ENCODE measurements at places on chromosomes 6 and 20. TPM values are rescaled to one million over a fixed set of nuclear protein-coding genes. Genes with fewer than 3 reads are reported as not detected.

CRISP3 gene
- total RNA-seq, result not detected

SERPINB1 gene
- 55.1 TPM for total RNA-seq

WFDC10B gene
- not detected for total RNA-seq

HLA-C gene
- 1,135 TPM for total RNA-seq

RBM12 gene
- total RNA-seq, result 112 TPM

SIRPB2 gene
- total RNA-seq, result not detected

CNR1 gene
- not detected for total RNA-seq

RAMACL gene
- 0.29 TPM for total RNA-seq

KHDRBS2 gene
- not detected for total RNA-seq

BPI gene
- not detected for total RNA-seq

NFATC2 gene
- 53.5 TPM for total RNA-seq

DNA sequence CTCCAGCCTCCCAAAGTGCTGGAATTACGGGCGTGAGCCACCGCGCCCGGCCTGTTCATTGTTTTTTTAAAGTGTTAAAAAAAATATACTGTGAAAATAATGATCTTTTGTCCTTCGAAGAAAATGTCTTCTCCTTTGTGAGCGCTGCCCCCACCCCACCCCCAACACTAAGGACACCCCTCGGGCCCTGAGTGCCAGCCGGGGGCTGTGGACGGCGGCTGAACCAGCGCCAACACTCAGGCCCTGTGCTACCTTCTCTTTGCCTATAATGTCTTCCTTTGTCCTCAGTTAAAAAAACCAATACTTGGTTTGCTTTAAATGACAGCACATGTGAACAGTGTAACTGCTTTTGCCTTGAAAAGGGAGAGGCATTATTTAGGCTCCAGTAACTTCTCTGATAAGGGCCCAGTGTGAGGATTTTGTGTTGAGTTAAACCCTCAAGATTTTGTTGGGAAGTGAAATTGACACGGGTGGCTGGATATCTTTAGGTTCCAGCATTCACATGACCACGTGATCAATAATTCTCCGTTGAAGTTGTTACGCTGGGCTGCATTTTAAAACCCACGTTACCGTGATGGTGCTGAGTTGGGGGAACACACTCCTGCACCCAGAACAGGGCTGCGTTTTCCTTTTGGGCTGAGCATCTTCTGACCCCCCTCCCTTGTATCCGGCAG lies 9.5 kb upstream of the ADRM1 start:
- H3K27ac ChIP-seq, result no peak overlapping the region
- no peak overlapping the region for H3K4me3 ChIP-seq
- peaks cover 12% of the 10 kb centered on the region for H3K36me3 ChIP-seq
- peaks cover 3% of the 10 kb centered on the region for H3K4me1 ChIP-seq

DNA sequence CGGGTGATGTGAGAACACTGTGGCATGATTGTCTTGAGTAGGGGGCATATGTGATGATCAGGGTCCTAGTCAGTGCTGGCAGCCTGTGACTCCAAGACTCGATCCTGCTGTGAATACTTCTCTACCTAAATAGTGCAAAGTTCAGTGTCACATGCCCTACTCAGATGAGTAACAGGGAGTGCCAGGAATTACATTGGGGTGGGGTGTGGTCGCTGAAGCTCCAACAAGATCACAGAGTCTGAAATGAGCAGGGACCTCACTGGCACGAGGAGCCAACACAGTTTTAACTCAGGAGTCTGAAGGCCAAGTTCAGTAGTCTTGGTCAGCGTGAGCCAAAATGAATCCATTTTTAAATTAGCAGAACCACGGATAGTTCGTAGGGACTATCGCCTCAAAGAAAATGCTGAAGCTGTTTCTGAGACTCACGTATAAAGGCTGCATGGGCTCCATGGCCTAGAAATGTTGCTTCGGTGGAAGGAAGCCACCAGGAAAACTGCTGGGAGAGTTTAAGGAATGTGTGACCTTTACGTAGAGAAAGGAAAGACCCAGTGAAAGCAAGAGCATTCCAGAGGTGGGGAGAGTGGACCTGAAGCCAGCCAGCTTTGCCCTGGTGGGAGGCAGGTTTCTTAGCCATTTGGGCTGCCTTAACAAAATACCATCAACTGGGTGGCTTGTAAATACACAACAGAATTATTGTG lies 72.2 kb downstream of the RPP40 start:
- no peak overlapping the region for H3K27ac ChIP-seq
- no peak overlapping the region for H3K4me3 ChIP-seq
- H3K27me3 ChIP-seq, result no peaks in the 10 kb centered on the region
- H3K4me1 ChIP-seq, result peaks cover 64% of the 10 kb centered on the region
- DNase-seq, result no peak

- H3K27me3 ChIP-seq, result no peaks in the 10 kb centered on the region
- no peaks in the 10 kb centered on the region for H3K36me3 ChIP-seq
- H3K27ac ChIP-seq, result no peak overlapping the region
- no peak overlapping the region for H3K4me3 ChIP-seq
- DNase-seq, result no peak
Observed at GRCh38 chr20:14583413-14583812, 246.0 kb upstream of the FLRT3 start.

DNA sequence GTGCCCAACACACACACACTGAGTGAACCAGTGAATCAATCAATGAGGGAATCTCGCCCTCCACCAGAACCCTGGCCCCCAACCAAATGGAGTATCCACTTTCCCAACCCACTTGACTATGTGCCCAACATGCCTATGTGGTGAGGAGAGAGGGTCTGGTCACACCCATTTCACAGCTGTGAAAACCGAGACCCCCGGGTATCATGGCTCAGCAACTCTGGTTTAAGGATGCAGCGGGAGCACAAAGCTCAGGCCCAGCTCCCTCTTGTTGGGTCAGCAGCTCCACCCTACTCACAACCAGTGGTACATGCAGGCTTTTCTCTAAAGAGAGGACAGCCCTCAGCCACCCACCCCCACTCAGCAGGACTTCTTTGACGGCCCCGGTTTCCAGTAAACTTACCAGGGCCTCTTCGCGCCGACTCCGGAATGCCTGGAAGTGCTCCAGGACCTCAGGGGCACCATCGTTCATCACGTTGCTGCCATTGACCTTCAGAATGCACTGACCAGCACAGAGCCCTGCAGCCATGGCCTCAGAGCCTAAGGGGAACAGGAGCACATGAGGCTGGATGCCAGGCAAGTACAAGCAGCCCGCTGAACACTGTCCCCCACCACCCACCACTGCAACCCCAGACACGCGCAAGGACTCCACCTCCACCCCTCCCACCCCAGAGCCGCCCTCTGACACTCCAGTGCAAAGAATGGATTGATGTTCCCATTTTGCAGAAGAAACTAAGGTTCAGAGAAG lies 174.7 kb downstream of the PREX1 start:
- H3K27ac ChIP-seq, result no peak overlapping the region
- peaks cover 7% of the 10 kb centered on the region for H3K4me1 ChIP-seq
- H3K4me3 ChIP-seq, result no peak overlapping the region
- H3K36me3 ChIP-seq, result peaks cover 84% of the 10 kb centered on the region
- no peaks in the 10 kb centered on the region for H3K27me3 ChIP-seq

DNA sequence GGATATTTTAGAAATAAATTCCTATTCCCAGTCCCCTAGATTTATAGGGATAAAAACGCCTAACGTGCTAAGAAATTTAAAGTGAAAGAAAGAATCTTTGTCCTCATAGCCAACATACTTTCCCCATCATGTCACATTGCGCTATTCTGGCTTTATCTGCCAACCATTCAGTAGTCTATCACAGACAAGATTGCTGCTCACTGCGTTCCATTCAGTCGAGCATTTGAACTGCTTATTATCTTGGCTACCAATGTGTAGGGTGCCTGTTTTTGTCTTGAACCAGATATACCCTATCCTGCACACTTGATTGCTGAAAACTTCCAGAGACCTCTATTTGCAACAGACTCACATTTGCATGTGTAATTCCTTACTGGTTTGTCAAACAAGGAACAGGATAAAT lies 751.5 kb downstream of the EPHA7 start:
- no peaks in the 10 kb centered on the region for H3K27me3 ChIP-seq
- H3K4me1 ChIP-seq, result no peaks in the 10 kb centered on the region
- no peak for DNase-seq
- H3K27ac ChIP-seq, result no peak overlapping the region
- H3K36me3 ChIP-seq, result no peaks in the 10 kb centered on the region

DNA sequence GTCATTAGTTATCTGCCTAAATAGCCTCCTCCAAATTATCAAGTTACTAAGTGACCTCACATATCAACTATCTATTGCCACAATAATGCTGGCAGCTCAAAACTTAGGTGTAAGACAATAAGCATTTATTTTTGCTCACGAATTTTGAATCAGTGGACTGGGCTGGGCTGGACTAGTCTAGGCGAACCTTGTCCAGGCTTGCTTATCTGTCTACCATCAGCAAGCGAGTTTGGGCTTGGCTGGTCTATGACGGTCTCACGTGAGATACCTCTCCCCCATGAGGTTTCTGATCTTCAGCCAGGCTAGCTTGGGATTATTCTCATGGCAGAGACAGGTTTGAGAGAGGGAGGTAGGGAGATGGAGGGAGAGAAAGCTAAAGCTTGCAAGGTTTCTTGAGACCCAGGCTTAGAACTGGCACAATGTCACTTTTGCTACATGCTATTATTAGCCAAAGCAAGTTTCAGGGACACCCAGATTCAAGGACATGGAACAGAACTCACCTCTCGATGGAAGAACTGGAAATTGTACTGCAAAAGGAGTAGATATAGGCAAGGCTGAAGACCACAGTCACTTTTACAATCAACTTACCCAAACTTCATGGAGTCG lies 80.9 kb downstream of the WASF1 start:
- H3K4me3 ChIP-seq, result no peak overlapping the region
- no peaks in the 10 kb centered on the region for H3K36me3 ChIP-seq
- H3K4me1 ChIP-seq, result no peaks in the 10 kb centered on the region
- DNase-seq, result no peak
- peaks cover 5% of the 10 kb centered on the region for H3K27me3 ChIP-seq
- H3K27ac ChIP-seq, result no peak overlapping the region

GRCh38 chr6:83592770-83593394 lies 80.5 kb downstream of the PRSS35 start:
- no peaks in the 10 kb centered on the region for H3K4me1 ChIP-seq
- no peaks in the 10 kb centered on the region for H3K27me3 ChIP-seq
- H3K27ac ChIP-seq, result no peak overlapping the region
- no peaks in the 10 kb centered on the region for H3K36me3 ChIP-seq
- no peak for DNase-seq

DNA sequence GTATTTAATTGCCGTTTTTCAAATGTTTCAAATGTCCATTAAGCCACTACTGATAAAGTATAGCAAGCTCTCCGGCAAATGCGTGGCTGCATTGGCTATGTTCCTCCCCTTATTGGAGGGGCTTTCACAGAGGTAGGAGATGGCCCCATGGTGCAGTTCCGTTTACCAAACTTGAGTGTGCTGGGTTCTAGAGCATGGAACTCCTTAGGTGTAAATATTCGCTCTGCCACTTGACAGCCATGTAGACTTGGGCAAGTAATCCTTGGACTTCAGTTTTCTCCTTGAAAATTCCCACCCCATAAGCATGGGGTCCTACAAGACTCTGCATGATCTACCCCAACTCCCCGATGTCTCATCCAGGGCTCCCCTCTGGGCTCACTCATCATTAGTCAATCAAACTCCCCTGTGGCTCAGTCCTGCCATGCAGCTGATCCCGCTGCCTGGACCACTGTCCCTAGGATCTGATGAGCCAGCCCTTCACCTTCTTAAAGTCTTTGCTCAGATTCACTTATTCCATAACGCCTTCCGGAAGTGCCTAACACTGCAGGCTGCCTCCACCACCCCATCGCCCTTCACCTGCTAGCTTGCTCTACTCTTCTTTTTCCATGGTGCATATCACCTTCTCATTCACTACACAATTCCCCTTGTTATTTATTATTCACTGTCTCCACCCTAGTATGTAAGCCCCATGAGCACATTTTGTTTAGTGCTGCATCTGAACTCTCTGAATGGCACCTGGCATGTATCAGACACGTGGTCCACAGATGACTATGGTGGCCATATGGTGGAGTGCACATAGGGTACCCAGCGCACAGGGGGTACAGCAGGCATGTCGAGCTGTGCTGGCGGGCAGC lies 18.8 kb downstream of the PRR18 start:
- no peaks in the 10 kb centered on the region for H3K4me1 ChIP-seq
- no peak overlapping the region for H3K4me3 ChIP-seq
- DNase-seq, result no peak
- peaks cover 34% of the 10 kb centered on the region for H3K27me3 ChIP-seq
- H3K27ac ChIP-seq, result no peak overlapping the region
- H3K36me3 ChIP-seq, result no peaks in the 10 kb centered on the region

GRCh38 chr6:39279539-39279938 lies 34.7 kb downstream of the KCNK17 start:
- no peak overlapping the region for H3K27ac ChIP-seq
- no peak for DNase-seq
- no peaks in the 10 kb centered on the region for H3K36me3 ChIP-seq
- peaks cover 2% of the 10 kb centered on the region for H3K4me1 ChIP-seq
- H3K27me3 ChIP-seq, result peaks cover 11% of the 10 kb centered on the region

DNA sequence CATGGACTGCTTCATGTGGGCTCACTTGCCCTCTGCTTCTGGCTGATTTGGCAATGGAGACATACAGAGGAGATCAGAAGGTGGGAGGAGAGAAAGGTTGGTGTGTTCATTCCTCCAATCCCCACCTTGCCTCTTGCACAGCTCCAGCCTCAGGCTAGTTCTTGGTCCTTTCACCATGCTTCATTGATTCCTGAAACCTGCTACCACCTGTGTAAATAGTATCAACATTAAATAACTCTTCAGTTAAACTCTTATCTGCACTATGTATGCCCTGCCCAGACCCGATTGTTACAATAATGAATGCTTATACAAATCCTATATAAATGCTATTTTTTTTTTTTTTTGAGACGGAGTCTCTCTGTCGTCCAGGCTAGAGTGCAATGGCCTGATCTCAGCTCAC lies 174.5 kb downstream of the CD83 start:
- DNase-seq, result no peak
- no peak overlapping the region for H3K4me3 ChIP-seq
- no peak overlapping the region for H3K27ac ChIP-seq
- peaks cover 28% of the 10 kb centered on the region for H3K4me1 ChIP-seq
- H3K36me3 ChIP-seq, result peaks cover 2% of the 10 kb centered on the region
- peaks cover 2% of the 10 kb centered on the region for H3K27me3 ChIP-seq

GRCh38 chr6:166379103-166379586 lies 3.6 kb downstream of the MPC1 start:
- no peaks in the 10 kb centered on the region for H3K36me3 ChIP-seq
- no peaks in the 10 kb centered on the region for H3K27me3 ChIP-seq
- DNase-seq, result no peak
- H3K4me3 ChIP-seq, result no peak overlapping the region
- peaks cover 14% of the 10 kb centered on the region for H3K4me1 ChIP-seq

All from activated CD8-positive, alpha-beta T cell treated with anti-CD3 and anti-CD28 coated beads, Interleukin-2, amount 10 ng/mL, durations not matched to agents 7 days and 5 days (primary cell).